ENCODE measurements at places on chromosomes 7 and 10.
A peak's percentile ranks its signal among the peaks of the same experiment; 100 is the strongest.

DNA sequence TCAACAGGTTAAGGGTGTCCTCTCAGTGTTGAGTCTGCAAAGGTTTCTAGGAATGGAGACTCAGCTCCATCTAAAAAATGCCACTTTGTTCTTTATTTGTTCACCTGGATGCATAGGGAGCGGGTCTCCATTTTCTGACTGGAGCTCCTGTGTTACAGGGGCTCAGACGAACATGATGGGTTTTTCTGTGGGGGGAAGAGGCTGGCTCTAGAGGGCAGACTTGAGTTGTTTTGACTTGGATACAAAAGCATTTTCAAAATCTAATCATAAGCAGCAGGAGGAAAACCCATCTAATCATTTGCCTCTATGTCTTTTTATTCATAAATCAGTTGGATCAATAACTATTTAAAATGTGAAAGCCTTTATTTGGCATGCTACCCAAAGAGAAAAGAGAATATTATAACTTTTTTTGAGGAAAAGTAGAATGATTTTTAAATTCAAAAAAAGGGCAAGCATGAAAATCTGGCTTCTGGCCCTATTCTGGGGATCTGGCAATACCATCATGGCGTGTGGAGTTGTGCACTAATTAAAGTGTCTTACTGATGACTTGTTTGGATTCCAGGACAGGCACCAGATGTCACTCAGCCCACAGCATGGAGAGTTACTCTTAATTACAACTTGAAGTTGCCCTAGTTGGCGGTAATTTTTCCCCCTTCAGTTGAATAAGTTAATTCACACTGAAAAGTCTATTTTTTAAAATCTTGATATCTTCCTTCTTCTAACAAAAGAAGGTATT is 594.9 kb downstream of the REEP3 start:
- DNase-seq: no peak

GRCh38 chr7:116212869-116213268 is 2.5 kb downstream of the TES start:
- no peak for DNase-seq

- DNase-seq: no peak
These were observed 181.4 kb upstream of the TNS3 start for GRCh38 chr7:47763063-47763974.

GRCh38 chr10:35605191-35605590 is at the start of gene GJD4:
Gene GJD4 (plus strand): TSS chr10:35605341. CDS start chr10:35605568, 227 bp downstream.
- no peak for DNase-seq

DNA sequence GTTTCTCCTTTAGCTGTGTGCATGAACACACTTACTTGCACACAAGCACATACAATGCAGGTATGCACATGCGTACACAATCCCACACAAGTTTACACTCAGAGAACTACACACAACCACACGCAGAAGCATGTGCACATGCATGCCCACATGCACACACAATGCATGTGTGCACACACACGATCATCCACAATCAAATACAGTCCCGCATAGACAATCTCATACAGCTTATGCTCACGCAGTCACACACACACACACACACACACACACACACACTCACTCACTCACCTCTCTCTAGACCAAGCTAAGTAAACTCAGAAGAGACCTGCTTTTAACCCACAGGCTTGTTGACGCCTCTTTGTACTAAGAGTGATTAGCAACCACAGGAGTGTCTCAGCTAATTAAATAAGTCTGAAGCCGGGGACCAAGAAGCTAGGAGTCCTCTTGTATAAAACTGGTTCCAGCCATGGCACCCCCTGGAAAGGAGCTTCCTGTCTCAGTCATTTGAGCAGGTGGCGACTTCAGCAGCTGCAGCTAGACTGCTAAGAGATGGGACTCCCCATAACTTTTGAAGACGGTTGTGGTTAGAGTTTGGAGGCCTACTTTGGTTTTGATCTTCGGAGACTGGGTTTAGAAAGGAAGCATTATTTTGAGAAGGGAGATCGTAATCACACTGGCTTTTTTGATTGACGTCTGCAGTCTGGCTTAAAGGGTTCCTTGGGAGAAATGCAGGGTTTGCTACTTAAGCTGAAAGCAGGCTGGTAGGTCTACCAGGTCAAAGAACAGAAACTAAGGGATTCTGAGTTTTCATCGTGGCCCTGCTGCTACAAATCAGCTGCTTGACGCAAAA is 82.3 kb upstream of the ADRB1 start:
- peak; percentile 68 for DNase-seq

- no peak for DNase-seq
These were observed 32.2 kb downstream of the PLXDC2 start for GRCh38 chr10:19848226-19848985.

- no peak for DNase-seq
These were observed 30.7 kb upstream of the PLPP4 start for GRCh38 chr10:120426306-120426705.

- DNase-seq: peak; percentile 43
These were observed 240.3 kb upstream of the KAT6B start for GRCh38 chr10:74586088-74586585.

GRCh38 chr10:22564060-22564459 is 150.3 kb downstream of the PIP4K2A start:
- DNase-seq: no peak
